ENCODE measurements at places on chromosomes 7 and 10.

GRCh38 chr7:5448378-5449037 lies 24.9 kb upstream of the TNRC18 start:
- DNase-seq: no peak

GRCh38 chr7:37440738-37441385 lies 7.8 kb downstream of the ELMO1 start:
- DNase-seq: no peak

GRCh38 chr10:47370878-47371277 lies 13.2 kb downstream of the ZNF488 start:
- no peak for DNase-seq

DNA sequence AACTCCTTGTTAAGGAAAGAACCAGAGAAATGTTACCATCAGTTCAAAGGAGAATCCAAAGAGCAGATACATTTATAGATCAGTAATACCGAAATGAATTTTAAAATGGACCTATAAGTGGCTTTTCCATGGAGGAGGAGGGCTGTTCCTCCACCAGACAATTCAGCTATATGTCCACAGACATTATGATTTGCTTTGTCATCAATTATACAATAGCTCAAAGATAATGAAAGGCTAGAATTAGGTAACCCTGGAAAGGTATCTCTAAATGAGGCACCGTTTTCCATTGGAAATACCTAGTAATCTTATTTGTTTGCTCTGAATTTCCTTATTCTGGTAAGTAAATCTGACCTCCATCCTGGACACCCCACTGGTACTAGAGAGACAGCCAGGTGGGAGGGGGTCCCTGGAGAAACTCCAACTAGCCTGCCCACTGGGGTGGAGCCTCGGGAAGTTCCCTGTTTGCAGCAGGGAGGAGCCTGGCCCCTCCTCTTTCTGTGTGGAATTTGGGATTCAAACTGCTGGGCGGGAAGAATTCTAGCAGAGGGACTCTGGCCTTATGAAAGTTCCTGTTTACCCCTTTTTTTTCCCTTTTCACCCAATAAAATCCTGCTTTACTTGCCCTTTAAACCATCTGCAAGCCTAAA lies 218.0 kb downstream of the PHF14 start:
- no peak for DNase-seq

- DNase-seq: no peak
Measured at GRCh38 chr10:19546224-19546623, 270.0 kb upstream of the PLXDC2 start.

DNA sequence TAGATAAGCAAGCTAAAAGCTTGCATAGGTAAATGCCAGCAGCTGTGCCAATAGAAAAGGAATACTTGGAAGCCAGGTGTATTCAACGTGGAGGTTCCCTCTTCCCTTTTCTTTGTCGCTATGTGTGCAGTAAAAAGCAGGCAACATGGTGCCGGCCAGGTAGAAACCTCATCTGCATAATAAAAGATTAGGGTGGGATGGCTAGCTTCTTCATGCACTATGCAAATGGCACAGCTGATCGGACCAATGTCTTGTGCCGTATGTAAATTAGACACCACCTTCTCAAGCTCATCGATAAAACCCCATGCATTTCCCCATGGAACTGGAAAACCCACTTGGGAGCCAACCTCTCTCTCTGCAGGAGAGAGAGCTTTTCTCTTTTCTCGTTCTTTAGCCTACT lies 150.9 kb upstream of the FOXK1 start:
- DNase-seq: no peak

GRCh38 chr10:123149568-123150270 lies 1.8 kb downstream of the HMX2 start:
- no peak for DNase-seq

GRCh38 chr10:34838366-34838900 lies 23.3 kb upstream of the PARD3 start:
- DNase-seq: no peak

GRCh38 chr10:18399158-18399557 lies 252.2 kb downstream of the NSUN6 start:
- DNase-seq: no peak

GRCh38 chr7:25124465-25125136 lies 459 bp downstream of the CYCS start:
- DNase-seq: no peak

DNA sequence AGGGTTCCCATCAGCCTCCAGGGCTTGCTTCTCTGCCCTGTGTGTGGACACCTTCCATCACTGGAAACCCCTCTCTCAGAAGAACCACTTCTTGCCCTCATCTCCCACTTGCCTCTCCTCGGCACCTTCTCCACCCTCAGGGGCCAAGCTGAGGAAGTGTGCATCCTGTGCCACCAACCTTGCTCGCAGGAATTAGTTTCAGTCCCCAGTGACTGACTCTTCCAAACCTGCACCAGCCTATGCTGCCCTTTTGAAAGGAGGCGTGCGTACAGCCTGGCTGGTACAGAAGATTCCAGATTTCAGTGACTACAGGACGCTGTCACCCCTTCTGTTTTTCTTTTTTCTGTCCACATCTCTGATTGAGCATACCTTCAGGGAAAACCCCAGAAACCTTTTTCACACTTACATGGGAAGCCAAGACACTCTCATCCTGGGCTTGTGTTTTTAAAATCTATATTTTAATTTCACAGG lies 67.1 kb downstream of the IKZF1 start:
- no peak for DNase-seq

DNA sequence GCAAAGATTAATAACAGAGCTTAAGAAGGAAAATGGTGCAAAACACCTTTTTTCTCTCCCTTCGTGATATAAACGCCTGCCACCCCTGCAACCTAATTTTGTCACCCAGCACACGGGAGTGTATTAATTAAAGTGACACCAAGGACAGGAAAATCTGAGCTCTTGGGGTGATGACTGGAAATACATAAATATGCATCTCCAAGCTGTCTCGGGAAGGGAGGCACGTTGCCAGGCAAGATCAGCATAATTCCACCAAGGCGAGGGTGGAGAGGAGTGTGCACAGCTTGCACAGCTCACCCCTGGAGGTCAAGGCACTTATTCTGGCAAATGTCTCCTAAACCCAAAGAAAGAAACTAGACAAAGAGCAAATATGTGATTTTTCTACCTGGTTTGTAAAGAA lies 700.9 kb downstream of the GRID1 start:
- no peak for DNase-seq
